Stimulated activated CD8-positive, alpha-beta memory T cell treated with anti-CD3 and anti-CD28 coated beads, Interleukin-7, amount 100 ng/mL, for 1 hour (primary cell): ENCODE measurements at places on chromosomes 5 and 9.

DNA sequence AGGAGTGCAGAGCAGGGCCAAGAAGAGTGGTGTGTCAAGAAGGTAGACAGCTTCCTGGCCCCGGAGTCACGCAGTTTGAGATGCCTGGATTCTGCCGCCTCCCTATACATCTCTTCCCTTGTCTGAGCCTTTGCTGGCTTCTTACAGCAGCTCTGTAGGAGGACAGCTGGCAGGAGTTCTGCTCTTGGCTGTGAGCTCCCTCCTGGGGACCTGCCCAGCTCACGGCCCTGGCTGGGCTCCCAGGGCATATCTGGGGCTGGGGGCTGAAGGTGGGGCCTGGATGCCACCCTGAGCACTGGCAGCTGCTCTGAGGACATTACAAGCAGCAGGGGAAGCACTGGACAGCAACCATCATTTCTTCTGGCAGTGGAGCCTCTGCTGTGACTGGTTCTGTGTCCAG, 786 bp upstream of the TSSK1B start:
- no peak for DNase-seq

DNA sequence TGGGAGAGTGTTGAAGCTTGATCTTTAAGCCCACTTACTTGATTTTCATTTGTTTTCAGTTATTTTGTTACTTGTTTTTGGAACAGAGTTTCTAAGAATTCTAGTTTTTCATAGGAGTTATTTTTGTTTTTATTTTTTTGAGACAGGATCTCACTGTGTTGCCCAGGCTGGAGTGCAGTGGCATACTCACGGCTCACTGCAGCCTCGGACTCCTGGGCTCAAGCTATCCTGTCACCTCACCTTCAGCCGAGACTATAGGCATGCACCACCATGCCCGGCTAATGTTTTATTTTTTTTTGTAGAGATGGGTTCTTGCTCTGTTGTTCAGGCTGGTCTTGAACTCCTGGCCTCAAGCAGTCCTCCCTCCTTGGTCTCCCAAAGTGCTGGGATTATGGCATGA, 6.3 kb downstream of the ERBIN start:
- DNase-seq, result no peak

DNA sequence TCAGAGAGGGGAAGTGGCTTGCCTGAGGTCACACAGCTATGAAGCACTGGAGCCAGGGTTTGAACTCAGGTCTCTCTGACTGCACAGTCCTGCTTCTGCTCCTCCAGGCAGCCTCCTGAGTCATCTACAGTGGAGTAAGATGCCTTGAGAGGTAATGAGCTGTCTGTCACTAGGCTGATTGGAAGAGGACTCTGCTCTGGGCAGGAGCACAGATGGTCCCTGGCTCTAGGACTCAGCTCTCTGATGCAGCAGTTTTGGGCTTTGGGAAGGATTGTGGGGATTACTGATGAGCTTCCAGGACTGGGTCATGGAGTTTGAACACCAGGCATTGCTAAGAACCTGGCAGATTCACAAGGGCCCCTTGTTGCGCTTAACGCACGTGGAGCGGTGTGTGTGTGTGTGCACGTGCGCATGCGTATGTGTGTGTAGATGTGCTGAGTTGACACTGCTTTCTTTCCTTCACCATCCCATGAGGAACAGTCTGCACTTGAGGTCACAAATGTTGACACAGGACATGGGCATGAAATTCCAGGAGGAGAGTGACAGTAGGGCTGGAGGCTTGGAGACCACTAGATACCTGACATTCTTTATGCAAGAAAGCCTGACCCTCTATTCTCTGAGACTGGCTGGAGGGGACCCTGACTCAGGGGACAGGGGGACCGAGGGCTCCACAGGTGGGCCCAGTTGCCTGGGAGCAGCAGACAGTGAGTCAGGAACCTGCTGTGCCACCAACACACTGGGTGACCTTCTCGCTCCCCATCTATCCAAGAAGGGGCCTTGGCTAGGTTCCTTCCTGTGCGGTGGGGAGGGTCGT, 170.5 kb downstream of the RGS3 start:
- DNase-seq, result no peak

DNA sequence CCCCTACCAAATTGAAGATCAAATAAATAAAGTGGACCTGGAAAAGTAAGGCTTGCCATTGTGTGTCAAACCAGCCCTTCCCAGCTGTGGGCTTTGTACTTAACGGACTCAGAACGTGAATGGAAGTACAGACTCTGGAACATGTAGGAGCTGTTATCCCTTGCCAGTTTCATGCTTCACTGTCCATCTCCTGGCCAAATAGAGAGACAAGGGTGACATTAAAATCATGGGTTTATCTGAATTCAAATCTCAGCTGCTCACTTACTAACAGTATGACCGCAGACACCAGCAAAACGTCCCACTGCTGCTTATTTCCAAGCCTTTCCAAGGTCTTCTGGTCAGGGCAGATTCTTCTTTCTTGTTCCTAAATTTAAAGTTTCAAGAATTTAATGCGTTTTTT, 52.2 kb downstream of the EXOSC2 start:
- no peak for DNase-seq

GRCh38 chr5:134077926-134078580, 36.4 kb upstream of the TCF7 start:
- no peak for DNase-seq
